Germinal center (tissue), 1 donor: ENCODE measurements at places on chromosomes 16 and 17.

DNA sequence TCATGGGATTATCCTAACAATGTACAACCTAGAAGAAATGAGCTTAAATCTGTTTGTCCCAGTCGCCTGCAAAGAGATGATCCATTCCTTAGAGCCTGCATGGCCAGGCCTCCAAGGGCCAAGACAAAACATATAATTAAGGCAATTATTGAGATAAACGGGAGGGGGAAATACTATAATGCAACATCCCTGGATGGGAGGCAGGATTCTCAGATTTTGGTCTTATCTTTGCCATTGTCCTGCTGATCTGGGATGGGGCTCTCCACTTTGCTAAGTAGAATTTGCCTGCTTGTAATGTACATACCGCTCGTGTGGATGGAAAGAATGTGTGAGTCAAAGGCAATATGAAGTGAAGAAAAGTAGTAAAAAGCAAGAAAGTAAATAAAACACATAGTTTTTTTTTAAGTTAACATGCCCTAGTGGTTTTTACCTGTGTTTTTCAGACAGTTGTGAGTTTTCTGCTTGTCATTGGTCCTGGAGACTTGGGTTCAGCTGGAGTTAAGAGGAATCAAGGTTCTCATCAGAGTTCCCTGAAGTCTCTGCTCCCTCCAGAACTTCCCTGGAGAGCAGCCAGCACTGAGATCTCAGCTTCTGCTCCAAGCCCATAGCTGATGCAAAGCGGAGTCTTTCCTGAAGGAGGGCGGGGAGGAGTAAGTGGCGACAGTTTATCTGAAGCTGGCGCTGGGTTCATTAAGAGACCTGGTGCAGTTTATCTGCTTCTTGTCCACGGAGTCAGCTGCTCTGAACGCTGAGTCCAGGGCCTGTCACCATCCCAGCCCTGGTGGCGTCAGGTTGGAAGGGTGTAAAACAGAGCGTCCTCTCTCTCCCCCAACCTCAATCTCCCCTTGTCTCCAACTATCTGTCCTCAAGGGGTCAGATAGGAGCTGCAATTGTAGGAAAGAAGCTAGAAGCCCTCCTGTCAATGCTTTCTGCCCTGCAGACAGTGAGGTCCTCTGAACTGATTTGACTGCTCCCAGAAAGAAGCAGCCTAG lies 30.1 kb downstream of the HOXB1 start:
- DNase-seq, result no peak

DNA sequence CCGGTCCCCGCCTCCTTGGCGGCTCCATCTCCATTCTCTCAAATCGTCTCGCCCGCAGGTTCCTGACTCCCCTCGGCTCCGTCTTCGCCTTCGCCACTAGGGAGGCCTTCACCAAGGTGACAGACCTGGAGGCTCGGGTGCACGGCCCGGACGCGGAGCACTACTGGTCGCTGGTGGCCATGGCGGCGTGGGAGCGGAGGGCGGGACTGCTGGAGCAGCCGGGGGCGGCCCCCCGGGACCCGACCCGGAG lies 862 bp downstream of the GLTPD2 start:
- DNase-seq, result no peak

GRCh38 chr17:59155439-59156177 lies at the start of gene PRR11:
Gene PRR11, plus strand, starts transcription at chr17:59155746. Its CDS starts 14,007 bp downstream, at chr17:59169753.
- peak; percentile 94 for DNase-seq

DNA sequence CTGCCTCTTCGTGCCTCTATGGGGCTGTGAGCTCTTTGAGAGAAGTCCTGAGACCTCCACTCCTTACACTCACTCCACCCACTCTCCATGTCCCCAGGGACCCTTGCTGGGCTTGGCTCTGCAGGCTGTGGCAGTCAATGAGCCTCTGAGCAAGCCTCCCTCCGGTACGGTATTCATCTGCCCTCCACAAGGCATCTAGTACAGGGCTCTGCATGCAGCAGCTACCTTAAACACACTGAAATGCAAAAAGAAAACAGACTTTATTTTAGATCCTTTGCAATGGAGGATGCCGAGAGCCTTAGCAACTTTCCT lies 38.9 kb upstream of the SMPD3 start:
- no peak for DNase-seq

- no peak for DNase-seq
These were observed 12.5 kb downstream of the ABCA5 start for GRCh38 chr17:69314246-69315065.

DNA sequence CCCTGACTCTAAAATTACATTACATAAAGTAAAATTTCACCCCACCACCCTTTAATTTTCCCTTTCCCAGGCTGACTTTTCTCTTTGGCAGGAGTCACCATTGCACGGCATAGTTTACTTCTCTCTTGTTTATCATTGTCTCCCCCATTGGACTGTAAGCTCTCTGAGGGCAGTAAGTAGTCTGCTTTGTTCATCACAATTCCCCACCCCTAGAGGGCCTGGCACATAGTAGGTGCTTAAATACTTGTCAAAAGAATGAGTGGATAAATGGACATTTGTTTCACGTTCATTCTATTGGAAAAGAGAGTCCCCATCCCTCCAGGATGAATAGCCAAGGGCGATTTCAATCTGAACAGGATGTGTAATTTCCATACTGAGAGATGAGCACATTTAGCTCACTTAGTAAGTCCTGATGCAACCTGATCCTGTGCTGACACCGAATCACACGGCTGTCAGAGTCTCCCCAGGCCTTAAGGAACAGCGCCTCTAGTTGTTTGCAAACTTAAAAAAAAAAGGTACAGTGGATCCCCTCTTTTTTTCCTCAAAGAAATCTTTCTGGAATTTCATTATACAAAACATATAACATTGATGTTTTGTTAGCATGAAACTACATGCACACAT lies 54.0 kb downstream of the AKAP1 start:
- no peak for DNase-seq

DNA sequence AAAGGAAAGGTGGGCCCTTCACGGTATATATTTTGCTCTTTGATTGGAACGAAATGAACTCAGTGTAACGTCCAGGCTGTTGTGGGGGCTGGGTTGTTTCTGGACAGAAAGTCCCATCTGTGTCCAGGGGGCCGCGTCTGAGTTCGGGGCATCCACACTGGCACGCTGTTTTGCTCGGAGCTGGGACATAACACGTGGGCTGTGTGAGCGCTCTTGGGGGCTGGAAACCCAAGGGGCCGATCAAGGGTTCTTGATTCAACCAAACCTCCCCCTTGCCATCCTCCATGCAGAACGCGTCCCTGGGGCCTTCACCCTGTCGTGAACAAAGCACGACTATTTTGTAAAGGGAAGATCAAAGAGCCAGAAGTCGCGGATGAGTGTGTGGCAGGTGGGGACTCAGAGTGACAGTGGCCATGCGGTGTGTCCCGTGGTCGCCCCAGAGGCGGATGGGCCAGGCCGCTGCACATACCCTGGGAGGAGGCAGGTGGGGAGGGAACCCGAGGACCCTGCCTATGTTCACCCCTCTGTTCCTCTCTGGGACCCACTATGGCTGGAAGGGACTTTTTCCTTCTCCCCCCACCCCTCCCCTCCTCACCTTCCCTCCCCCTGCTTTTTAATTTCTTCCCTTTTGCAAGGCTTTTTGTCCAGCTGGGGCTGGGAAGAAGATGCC lies 387.2 kb downstream of the SEC14L1 start:
- DNase-seq, result no peak

DNA sequence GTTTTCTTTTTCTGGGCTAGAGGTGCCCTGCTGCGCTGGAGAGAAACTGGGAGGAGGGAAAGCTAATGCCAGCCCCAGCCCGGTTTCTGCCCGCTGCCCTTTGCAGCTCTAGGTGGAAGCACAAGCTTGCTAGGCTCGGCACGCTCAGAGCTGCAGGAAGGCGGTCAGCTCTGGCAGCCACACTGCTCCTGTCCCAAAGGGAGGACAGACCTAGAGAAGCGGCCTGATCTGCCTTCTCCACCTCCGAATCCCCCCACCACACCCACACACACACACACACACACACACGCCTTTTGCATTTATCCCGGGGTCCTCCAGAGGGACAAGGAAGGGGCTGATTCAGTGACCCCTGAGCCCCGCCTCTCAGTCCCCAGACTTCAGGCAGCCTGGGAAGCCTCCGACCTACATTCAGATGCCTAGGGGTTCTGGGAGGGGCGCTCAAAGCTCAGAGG lies 418.1 kb downstream of the SOX9 start:
- no peak for DNase-seq

GRCh38 chr16:51030516-51030915 lies 120.6 kb downstream of the SALL1 start:
- no peak for DNase-seq

DNA sequence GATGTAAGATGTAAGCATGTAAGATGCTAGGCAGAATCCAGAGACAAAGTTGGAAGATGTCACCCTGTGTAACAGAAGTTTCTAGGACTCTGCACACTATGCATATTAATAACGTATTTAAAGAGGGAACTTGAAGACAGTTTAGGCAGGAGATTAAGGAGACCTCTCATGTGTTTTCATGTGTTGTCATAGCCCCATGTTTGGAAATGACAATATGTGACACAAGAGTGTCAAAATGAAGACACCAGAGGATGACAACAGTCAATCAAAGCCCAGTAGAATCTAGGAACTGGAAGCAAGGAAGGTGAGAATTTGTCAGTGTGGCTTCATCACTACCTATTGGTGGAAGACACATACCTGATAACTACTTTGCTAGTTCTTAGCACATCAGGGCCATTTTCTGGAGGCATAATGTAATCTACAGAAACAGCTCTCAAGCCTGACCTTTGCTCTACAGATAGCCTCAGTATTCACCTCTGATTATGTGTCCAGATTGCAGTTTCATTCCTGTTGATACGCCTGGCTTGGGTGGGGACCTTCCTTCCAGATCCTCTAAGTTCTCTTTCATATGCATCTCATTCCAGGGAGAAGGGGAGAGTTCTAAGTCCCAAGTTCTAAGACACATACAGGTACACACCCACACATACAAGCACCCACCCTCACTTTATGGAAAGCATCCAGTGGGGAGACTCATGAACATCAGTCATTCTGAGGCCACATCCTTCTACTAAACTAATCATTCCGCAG lies 26.3 kb downstream of the PMP22 start:
- no peak for DNase-seq

GRCh38 chr17:36778448-36778847 lies 158.8 kb upstream of the LHX1 start:
- DNase-seq, result no peak

- DNase-seq, result no peak
These were observed 15.4 kb downstream of the SYCE1L start for GRCh38 chr16:77214411-77215138.

DNA sequence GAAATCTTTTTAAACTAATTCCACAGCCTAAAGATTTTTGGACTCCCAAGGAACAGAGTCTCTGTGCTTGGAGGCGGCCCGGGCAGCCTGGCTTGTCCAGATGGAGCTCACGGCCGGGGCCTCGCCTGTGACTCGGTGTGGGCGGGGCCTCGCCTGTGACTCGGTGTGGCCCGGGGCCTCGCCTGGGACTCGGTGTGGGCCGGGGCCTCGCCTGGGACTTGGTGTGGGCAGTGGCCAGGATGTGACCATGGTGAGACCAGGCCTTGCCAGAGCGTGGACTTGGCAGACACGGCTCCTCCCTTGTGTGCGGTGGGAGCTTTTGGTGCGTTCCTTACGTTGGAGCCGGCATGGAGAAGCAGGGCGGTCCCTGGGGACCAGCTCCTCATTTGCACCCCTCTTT lies 92.3 kb downstream of the METRNL start:
- DNase-seq, result no peak

GRCh38 chr17:80432961-80433550 lies 18.1 kb downstream of the ENDOV start:
- no peak for DNase-seq

DNA sequence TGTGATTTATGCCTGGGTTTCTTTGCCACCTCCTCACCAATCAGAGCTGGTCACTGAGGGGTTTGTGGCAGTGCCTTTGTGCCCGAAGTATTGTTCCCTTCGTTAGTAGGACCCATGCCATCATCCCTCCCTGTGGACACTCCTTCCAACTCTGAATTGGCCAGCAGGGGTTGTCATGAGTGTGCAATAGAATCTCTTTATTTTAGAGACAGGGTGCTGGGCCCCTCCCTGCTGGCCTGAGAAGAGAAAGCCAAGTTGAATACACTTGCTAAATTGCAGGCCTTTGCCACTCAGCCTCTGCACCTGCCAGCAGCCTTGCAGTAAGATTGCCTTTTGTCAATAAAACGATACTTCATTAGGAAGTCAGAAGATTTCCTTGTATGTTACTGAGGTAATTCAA lies 40.7 kb upstream of the SLC12A3 start:
- DNase-seq, result no peak

- no peak for DNase-seq
These were observed 21.1 kb downstream of the CES1 start for GRCh38 chr16:55811811-55812210.

DNA sequence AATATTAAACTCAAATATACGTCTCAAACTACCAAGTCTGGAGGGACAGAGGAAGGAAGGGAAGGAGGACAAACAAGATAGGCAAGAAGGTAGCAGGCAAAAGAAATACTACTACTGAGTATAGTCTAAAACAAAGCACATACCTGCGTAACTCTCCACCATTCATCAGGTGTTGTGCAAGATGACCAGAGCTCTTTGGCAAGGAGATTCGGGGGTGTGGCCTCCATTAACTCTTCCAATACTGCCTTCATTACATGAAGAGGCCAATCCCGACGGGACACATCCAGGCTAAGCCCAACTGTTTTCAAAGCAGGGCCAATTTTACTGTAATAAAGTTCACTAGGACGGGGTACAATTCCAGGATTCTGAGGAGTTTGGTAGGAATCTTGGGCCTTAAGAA lies 38.2 kb upstream of the ARL6IP1 start:
- DNase-seq, result no peak

DNA sequence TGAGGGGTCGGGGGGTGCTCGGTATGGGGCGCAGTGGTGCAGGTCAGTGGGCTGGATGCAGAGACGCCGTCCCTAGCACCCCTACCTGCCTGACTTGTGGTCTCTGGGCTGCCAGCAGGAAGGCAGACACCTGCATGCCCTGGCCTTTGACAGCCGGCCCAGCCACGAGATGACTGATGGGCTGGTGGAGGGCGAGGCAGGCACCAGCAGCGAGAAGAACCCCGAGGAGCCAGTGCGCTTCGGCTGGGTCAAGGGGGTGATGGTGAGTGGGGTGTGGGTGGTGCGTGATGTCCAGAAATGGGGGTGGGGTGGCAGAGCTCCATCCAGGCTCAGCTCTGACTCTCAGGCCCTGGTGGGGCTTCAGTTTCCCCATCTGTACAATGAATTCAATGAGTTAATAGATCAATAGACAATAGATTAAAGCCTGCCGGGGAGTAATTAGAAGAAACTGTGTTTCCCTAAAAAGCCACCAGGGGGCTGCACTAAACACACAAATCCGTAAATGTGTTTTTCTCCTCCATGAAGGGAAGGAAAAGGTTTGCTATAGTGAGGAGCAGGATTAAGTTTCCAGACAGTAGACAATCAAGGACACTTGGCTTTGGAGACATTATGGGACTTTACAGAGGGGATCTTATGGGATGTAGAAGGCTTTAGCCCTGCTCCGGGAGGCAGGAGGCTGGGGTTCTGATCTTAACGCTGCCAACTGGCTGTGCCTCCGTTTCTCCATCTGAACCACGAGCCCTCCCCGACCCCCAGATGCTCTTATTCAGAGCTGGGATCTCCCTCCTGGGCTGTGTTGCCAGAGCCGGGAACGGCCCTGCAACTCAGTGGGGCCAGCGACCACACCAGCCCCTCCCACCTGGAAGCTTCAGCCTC lies 2.2 kb downstream of the SLC12A3 start:
- DNase-seq, result peak; percentile 64

- DNase-seq, result no peak
These were observed 47.6 kb upstream of the MON1B start for GRCh38 chr16:77143364-77143763.
